ENCODE measurements at places on chromosomes 7 and 10.

DNA sequence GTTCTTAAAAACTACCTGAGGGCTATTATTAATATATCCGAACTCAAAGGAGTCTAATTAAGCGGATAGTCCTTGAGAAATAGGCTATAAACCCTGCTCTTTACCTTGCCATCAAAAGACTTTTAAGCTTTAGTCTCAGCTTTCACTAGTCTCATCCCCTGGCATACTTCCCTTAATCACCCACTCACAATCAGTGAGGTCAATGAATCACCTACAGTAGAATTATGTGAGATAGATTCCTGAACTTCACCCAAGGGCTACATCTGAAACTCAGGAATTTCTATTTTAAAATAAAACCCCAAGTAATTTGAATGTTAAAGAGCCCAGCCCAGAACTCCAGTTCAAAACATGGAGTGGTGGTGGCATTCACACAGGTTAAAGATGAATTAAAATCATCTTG is 108.7 kb downstream of the ETV1 start:
- no peak for DNase-seq

GRCh38 chr10:11679946-11680345 is 62.2 kb upstream of the ECHDC3 start:
- no peak for DNase-seq

GRCh38 chr10:89576696-89577095 is 41.3 kb upstream of the SLC16A12 start:
- no peak for DNase-seq

DNA sequence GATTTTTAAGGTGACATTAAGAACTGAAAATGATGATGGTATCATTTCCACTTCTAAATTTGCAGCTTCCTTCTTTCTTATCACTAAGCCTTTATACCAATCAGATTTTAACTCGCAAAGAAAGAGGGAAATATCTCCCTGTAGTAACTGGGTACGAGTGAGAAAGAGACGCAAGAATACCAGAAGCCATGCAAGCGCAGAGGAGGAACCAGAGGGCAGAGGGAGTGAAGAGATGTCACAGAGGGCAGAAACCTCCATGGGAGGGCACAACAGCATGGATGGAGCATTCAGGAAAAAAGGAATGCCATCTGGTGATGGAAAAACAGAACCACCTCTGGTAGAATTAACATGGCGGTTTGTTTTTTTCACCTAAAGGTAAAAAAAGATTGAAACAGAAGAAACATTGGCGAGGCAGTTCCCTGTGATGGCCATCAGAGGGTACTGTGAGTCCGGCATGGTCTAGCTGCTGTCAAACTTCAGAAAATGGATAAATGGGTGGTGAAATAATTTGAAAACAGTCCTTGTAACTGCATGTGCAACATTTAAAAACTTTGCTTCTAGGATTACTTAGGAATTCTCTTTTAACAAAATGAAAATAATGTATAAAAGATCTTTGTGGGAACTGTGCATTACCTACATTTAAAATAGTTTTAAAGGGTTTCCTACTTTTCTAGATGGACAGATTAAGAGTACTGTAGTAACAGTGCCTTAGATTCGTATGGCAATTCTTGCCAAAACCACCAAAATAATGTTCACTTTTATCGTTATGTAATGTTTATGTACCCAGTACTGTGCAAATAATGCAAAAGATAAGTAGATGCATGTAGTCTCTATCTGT is 91.8 kb downstream of the ARHGAP12 start:
- no peak for DNase-seq

DNA sequence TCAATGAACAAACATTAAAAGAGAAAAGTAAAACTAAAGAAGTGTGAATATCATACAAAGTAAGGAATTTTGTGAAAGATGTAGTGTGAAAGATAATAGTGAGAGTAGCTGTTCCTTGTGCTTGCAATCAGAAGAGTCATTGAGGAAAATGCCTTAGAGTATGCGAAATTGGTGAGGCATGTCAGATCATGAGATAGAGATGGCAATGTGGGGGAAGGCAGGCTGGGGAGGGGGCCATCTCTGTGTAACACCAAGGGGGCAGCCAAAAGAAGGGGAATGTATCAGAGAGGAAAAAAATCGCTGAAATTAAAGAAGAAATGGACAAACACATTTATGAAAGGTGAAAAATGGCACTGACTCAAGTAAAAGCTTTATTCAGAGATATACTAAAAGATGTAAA is 19.6 kb upstream of the PRKAR2B start:
- no peak for DNase-seq

DNA sequence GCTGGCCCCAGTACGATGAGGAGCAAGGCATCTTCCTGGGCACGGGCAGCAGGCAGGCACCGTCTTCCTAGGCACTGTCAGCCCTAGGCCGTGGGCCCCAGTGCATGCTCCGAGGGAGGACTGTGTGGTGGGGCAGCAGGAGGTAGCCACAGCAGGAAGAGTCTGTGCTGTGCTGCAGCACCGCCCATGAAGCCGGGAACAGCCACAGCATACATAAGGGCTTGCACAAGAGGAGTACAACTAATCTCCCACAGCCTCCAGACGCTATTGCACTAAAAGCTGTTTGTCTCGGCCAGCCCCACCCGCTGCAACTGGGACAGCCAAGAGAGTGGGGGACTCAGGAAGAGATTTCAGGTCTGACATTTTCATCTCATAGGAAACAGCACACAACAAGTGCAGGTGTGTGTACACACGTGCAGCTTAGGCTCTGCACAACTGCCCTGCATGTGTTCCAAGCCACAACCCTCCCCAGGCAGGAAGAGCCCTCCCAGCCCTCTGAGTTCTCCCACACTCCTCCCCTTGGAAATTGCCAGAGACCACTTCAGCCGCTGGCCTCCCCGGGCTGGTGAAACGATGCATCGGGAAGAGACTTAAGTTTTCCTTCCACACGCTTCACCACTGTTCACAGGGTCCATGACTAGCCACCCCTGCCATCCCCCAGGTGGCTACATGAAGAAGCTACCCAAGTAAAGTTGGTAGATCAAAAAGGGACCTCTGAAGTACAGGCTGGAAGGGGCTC is 88.1 kb upstream of the DDC start:
- DNase-seq: peak; percentile 32

- DNase-seq: no peak
Observed at GRCh38 chr10:79241629-79241989, 105.7 kb upstream of the PPIF start.

DNA sequence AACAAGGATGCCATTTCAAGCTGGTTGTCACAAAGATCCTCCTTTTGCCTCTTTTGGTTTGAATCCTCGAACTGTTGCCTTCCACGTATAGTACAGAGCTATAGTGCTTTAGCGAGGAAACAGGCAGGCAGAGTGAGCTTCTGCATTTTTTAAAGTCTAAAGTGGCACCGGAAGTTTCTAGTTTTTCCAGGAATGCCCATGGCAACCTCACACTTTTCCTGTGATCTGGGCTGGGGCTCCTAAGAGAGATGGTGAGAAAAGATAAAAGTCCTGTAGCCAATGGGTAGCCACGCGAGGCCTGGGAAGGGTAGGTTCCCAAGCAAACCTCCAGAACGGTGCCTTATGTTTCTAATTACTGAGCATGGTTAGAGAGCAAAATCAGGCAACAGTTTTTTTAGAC is 76.7 kb downstream of the CALD1 start:
- no peak for DNase-seq

GRCh38 chr10:33739031-33739430 is 404.6 kb upstream of the NRP1 start:
- no peak for DNase-seq

GRCh38 chr7:106152313-106152665 is 40.2 kb upstream of the SYPL1 start:
- DNase-seq: no peak

- DNase-seq: no peak
Observed at GRCh38 chr7:10355816-10356215, 617.9 kb upstream of the PHF14 start.

- DNase-seq: no peak
Observed at GRCh38 chr10:96292971-96293920, 11.0 kb upstream of the DNTT start.

- no peak for DNase-seq
Observed at GRCh38 chr7:36204929-36205635, 52.0 kb downstream of the EEPD1 start.

- DNase-seq: no peak
Observed at GRCh38 chr10:120989996-120990598, 138.9 kb downstream of the WDR11 start.

- no peak for DNase-seq
Observed at GRCh38 chr10:22984066-22984465, 56.2 kb downstream of the ARMC3 start.

GRCh38 chr10:113221756-113222168 is 271.7 kb downstream of the TCF7L2 start:
- DNase-seq: peak; percentile 41

DNA sequence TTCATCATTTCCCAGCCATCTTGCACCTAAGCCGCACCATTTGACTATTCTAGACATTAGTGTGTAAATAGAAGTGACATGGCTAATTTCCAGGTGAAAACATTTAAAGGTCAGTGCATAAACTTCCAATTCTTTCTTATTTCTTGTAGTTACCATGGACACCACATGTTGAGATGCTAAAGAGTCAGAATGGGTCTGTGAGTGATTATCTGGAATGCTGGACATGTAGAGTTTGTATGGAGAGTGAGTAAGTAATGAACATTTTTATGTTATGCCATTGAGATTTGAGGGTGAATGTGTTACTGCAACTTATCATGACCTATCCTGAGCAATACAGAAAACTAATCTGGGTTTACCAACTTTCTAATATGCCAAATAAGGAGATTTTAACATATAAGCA is 60.4 kb downstream of the MEOX2 start:
- DNase-seq: no peak

DNA sequence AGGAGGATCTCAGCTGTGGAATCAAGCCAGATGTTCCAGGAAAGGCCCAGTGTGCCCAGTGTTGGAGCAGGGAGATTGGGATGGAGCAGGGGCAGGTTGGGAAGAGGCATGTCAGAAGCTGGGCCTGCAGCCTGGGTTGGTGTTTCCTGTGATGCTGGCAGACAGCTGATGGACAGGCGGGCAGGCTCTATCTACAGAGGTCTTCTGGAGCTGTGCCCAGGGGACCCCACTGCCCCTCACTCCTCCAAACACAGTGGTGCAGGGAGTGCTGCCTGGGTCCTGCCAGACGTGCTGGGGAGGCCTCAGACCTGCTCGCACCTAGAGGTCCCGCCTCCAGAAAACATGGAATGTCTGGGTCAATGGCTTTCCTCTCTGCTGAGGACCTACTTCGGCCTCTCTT is 182.9 kb upstream of the TCERG1L start:
- DNase-seq: no peak

DNA sequence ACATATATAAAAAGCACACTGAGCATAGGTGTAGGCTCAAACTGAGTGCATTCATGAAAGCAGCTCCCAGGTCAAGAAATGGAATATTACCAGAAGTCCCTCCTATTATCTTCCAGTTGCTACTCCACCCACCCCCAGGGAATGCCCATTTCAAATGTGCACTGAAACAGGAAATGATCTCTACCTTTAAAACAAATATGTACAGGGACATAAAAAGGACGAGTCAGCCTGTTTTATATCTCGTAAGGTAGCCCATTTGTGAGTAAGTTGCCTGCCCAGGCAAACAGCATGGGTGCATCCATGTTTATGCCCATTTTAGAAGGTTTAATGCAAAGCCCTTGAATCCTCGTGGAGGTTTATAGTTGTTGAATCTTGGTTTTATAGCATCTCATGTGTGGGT is 10.4 kb downstream of the FFAR4 start:
- no peak for DNase-seq

GRCh38 chr10:124983321-124983720 is 41.4 kb downstream of the ZRANB1 start:
- DNase-seq: no peak

- no peak for DNase-seq
Observed at GRCh38 chr7:88347517-88347916, 40.8 kb upstream of the STEAP4 start.

DNA sequence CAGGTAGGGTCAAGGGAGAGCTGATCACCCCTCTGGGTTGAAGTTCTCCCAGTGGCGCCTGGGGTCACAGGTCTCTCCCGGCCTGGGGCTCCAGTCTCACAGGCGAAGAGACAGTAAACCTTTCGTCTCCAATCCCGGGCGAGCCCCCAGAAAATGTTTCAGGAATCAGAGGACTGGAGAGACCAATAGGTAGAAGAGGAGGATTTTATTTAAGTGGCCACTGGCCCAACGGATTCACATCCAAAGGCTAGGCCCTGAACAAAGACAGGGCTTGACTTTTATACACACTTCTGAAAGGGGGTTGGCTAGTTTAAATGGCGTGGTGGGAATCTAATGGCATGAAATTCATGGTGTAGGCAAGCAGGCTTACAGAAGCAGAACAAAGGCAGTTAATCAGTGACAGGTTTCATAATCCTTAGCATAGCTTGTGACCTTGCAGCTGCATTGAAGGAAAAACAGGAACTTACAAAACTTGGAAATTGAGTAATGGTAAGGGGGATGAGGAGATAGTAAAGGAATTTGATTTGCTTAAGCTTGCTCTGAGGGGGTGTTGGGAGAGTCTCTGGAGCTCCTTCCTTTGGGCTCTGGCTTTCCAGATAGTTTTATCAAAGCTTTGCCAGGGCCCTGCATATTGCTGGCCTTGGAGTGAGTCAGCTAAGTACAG is 105.5 kb downstream of the TRIM24 start:
- no peak for DNase-seq

GRCh38 chr10:36224431-36224985 is 582.4 kb upstream of the FZD8 start:
- DNase-seq: no peak

- DNase-seq: no peak
Observed at GRCh38 chr10:7945034-7945433, 109.5 kb upstream of the GATA3 start.

- peak; percentile 83 for DNase-seq
Observed at GRCh38 chr7:117873310-117874190, at the start of gene CTTNBP2. TSS of gene CTTNBP2 (minus strand) at chr7:117873441. CDS start at chr7:117873415, 26 bp downstream.

GRCh38 chr10:44714451-44714850 is 196.7 kb upstream of the TMEM72 start:
- no peak for DNase-seq

DNA sequence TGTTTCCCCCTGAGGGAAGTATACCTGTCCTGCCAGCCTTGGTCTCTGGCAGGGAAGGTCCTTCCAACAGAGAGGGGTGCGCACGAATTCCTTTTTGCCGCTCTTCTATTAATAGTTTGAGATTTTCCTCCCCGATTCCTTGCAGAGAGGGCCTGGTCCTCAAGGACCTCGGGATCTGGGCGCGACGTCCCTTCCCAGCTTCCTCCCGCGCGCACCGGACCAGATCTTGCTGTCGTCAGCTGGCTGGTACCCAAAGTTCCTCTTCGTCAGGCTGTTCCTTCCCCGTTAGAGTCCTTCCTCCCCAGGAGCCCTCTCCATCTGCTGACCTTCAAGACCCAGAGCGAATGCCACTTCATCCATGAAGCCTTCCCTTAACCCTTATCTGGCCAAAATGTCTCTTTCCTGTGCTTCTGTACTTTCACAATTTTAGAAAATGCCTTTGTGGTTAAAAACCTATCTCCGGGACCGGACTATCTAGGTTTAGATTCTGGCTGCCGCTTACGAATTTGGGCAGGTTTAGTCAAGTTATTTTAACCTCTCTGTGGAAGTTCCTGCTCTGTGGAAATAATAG is 851 bp upstream of the GOT1 start:
- no peak for DNase-seq
